Stomach (tissue), 19 donors: ENCODE measurements at places on chromosomes 2 and 18. TPM values are rescaled to one million over a fixed set of nuclear protein-coding genes. Genes with fewer than 3 reads are reported as not detected.

DNA sequence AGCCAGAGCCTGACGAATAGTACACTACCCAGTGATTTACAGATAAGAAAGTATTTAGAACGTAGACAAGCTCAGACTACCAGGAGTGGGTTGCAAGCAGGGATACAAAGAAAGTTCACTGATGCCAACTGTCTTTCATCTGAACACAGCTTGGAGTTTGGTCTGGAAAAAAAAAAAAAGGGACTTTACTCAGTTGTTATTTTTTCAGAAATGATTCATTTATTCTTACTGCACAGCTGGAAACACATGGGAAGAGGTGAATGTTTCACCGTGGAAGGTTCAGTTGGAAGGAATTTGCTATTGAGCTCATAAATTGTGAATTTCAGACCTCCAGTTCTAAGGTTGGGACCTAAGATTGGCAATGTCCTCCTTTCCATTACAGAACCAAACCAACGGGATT, 259.7 kb downstream of the ETAA1 start:
- DNase-seq, result no peak

GRCh38 chr2:6630209-6630608, 235.5 kb downstream of the CMPK2 start:
- DNase-seq, result no peak

DNA sequence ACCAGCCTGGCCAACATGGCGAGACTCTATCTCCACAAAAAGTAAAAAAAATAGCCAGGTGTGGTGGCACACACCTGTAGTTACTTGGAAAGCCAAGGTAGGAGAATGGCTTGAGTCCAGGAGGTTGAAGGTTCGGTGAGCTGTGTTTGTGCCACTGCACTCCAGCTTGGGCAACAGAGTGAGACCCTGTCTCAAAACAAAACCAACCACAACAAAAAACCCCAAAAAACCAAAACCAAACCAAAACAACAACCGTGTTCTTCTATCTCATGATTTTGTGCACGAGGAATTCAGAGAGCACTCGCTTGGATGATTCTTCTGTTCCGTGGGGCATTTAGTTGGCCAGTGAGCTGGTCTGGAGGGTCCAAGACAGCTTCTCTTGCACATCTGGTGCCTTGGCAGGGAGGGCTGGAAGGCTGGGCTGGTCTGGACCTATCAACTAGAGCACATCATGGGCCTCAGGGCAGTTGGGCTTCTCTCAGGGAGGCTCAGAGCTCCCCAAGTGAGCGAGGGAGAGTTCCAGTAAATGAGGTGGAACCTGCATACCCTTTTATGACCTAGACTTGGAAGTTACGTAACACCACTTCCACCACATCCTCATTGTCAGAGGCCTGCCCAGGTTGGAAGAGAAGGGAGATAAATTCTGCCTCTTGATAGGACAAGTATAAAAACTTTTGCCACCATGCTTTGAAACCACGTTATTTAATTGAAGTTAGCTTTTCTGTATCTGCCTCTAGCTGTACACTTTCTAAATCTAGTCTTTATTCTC, 25.2 kb downstream of the SIX2 start:
- DNase-seq, result no peak

Gene TRIM43
- total RNA-seq, result not detected

- DNase-seq, result no peak
These were observed 29.5 kb upstream of the RBMS1 start for GRCh38 chr2:160522951-160523710.

- DNase-seq, result peak; percentile 44
These were observed 10.9 kb upstream of the CDH20 start for GRCh38 chr18:61322265-61322873.

Gene C2orf15
- total RNA-seq, result 5.1 TPM
